ENCODE measurements at places on chromosomes 5 and 9.

DNA sequence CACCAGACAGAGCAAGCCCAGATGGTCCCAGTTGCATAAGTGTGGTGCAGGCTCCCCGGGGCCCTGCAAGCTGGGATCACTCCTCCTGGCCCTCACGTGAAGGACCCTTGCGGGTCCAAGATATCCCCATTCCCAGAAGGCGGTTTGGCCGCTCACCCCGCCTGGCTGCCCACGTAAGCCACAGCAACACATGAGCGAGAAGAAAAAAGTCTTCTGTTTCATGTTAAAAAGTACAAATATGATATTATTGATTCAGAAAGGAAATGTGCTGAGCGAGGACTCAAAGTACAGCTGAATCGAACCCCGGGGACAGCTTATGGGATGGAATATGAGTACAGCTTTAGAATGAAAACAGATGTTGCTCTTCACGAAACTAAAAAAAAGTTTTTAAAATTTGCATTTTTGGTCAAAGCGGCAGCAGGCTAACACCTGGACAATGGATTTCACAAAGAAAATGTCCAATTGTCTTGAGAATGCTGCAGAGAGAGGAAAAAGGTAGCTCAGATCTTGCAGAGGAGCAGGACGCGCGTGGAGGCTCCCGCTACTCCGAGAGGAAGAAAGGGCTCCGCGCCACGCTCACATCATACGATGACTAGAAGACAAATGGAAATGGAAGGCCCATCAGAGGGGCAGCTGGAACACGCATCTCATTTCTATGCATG, 427.6 kb downstream of the IRX1 start:
- DNase-seq: no peak

- no peak for DNase-seq
These were observed 28.2 kb upstream of the NCS1 start for GRCh38 chr9:130143958-130144366.

- no peak for DNase-seq
These were observed 1.0 kb upstream of the MCC start for GRCh38 chr5:113489299-113489698.

DNA sequence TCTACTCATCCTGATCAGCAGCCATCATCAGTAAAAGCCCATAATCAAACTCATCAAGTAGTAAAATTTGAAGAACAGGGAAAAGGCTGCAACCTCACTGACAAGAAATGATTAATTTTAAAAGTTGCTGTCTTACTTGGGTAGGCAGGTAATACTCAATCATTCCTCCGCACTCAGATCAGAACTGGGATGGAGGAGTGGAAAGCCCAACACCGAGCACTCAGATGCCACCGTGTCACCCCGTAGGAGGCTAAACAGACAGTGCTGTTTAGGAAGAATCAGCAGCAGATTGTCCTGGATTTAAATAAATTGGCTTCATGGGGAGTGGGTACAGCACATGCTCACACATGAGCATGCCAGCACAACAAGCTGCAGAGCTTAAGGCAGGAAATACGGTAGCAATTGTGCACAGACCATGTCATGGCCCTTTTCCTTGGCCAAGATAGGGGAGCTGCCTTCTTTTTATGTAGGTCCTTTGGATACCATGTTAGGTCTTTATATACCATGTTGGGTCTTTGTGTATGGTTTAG, 92.6 kb upstream of the CDH6 start:
- peak; percentile 54 for DNase-seq

GRCh38 chr9:33795819-33796218, 458 bp downstream of the PRSS3 start:
- DNase-seq: no peak

GRCh38 chr5:98795243-98795642, 21.8 kb downstream of the RGMB start:
- no peak for DNase-seq

DNA sequence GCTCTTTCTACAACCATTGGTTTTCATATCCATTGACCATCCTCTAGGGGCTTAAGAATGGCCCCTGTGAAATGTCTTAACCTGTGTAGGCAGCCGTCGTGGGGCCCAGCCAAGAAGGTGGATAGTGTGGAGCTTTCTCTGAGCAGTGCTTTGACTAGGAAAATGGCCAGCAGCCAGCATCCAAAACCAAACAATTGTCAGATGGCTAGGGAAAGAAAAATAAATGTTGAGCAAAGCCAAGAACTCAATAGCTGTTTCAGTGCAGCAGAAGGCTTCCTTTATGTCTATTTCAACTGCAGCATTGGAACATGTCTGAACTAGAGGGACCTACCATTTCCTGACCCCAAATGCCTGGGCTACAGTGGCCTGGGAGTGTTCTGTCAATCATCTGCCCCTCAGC, 374.9 kb downstream of the TLE4 start:
- DNase-seq: no peak

DNA sequence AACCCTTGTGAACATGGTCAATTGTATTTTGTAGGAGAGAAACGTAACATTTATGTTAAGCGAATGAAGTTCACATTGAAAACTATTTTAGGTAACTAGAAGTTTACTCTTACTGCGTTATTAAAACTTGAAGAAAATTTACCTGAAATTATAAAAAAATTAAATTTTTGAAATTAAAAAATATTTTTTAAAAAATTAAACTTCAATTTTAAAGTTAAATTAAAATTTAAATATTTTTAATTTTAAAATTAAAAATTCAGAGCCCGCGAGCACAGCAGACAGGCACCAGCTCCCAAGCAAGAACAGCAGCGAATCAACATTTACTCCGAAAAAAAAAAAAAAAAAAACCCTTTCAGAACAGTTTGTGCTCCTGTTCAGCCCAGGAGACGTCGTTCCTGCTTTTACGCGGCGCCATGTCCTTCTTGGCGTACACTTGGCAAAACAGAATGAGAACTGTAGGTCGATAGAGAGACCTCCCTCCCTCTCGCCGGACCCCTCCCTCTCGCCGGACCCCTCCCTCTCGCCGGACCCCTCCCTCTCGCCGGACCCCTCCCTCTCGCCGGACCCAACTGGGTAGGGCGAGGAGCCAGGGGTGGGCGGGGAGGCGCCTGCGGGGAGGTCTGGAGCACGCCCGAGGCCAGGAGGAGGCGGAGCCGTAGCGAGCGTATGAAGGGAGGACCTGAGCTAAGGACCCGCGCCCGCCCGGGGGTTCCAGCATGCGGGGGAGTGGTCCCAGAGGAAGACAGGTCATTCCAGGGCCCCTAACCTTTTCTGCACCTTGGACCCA, 235.8 kb downstream of the ROR2 start:
- DNase-seq: peak; percentile 60

- DNase-seq: no peak
These were observed 113.7 kb downstream of the KLHL3 start for GRCh38 chr5:137621861-137622823.

GRCh38 chr5:92553326-92553725, 1027.7 kb downstream of the NR2F1-AS1 start:
- no peak for DNase-seq

DNA sequence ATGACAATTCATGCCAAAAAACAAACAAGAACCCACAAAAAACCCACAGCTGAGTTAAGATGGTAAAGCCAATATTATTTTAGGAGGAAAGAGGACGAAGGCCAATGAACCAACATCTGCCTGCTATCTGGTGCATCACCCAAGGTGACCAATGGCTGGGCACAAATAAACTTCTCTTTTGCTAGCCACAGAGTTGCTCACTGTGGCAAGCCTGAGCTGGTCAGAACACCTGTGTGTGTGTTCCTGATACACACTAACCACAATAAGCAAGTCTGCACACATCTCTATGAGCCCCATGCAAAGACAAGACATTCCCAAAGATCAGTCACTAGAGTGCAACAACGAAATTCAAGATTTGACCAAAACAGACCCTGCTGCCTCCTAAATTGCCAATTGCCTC, 63.1 kb downstream of the RNF38 start:
- no peak for DNase-seq

DNA sequence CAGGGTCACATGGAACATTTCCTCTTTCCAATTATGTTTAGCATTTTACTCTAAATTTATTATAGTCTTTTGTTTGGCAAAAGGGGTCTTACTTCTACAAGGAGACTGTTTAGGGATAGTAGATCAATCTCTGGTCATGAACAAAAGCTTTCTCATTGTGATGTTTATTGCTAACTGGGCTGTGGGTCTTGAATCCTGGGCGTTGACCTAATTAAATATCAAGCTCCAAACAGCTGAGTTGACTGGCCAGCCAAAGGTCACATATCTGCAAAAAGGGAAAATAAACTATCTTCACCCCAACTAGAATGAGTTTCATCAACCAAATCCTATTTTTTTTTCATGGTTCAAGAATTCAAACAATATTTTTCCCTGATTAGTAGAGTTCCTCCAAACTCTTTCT, 245.4 kb upstream of the TUT7 start:
- DNase-seq: no peak

GRCh38 chr9:119841016-119841415, 471.8 kb upstream of the BRINP1 start:
- DNase-seq: no peak

GRCh38 chr9:12849486-12850003, 74.7 kb downstream of the LURAP1L start:
- no peak for DNase-seq

GRCh38 chr9:35690614-35691333, 1.0 kb upstream of the TPM2 start:
- peak; percentile 68 for DNase-seq

GRCh38 chr5:50657044-50657443, 9.4 kb upstream of the PARP8 start:
- DNase-seq: no peak

DNA sequence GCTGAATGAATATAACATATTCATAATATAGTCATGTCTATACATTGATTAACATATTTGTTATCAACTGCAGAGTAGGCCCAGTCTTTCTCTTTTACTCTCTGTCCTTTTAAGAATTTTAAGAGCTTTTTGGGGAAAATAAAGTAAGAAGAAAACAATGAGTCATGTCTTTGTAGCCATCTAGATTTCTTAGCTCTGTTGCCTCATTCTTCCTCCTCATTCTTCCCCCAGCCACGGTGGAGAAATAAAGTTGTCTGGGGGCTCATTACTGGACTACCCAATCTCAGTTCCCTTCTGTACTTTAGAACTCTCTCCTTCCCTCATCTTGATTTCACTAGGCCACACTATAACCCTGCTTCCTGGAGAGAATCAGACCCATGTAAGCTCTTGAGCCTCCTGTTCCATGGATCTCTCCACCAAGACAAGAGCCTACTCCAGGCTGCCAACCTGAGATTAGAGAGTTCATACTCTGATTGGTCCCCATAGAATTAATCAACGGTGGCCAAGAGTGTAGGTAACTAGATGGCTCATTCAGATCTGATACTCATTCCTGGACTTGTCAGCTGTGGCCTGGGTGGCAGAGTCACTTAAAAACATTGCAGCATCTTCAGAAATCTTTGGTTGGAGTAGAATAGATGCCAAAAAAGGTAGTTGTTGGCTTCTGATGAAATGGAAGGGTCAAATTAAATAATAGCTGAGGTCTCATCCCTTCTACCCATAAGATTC, 44.2 kb downstream of the ITGA1 start:
- no peak for DNase-seq

- no peak for DNase-seq
These were observed 44.2 kb downstream of the NLN start for GRCh38 chr5:65766175-65766574.

DNA sequence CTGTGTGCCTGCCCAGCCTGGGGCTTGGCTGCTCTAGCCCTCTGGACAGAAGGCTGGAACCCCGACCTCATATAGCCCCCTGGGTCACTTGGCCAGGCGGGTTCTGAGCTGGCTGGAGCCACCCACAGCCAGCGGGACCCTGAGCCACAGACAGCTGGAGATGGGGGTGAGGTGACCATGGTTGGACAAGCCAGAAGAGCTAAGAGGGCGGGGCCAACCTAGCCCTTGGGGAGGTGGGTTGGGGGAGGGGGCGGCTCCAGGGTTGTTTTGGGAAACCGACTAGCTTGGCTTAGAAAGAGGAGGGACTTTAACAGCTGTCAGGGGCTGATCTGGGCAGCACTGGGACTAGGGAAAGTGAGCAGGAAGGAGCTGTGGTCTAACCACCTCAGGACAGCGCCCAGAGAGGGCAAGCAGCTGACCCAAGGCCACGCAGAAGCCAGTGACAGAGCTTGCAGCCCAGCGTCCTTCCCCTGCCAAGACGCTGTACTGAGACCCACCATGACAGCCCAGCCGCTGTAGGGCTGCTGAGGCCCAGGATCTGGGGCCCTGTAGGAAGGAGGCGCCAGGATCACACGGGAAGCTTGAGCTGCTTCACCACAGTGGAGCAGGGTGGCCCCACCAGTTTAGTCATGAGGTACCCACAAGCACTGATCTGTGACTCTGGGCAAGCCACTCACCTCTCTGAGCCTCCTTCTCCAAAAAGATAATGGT, 2.2 kb downstream of the AIF1L start:
- peak; percentile 34 for DNase-seq
